Stimulated activated CD4-positive, alpha-beta T cell treated with anti-CD3 and anti-CD28 coated beads, Interleukin-15, amount 100 ng/mL, for 48 hours (primary cell): ENCODE measurements at places on chromosomes 16 and 17.

GRCh38 chr16:87415441-87415840, 23.3 kb downstream of the MAP1LC3B start:
- no peak for DNase-seq

DNA sequence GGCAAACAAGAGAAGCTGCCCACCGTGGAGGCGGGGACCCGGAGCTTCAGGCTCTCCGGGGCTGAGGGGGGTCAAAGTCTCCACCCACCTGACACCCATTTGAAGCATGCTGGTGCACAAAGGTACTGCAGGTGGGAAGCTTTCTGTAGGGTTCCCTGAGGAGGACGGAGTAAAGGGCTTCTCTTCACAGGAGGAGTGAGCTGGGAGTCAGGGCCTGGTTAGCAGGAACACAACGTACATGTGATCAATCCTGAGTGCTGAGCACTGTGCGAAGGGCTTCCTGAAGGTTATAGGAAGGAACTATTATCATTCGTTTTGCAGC, 252.9 kb upstream of the RPL38 start:
- DNase-seq = no peak

DNA sequence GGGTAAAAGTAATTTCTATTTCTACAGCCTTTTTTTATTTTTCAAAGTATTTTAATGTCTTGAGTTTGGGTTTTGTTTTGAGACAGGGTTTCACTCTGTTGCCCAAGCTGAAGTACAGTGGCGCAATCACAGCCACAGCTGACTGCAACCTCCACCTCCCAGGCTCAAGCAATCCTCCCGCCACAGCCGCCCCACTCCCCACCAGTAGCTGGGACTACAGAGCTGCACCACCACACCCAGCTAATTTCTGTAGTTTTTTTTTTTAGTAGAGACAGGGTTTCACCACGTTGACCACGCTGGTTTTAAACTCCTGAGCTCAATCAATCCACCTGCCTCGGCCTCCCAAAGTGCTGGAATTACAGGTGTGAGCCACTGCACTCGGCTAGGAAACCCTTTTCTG, 44.0 kb downstream of the TUBD1 start:
- no peak for DNase-seq

DNA sequence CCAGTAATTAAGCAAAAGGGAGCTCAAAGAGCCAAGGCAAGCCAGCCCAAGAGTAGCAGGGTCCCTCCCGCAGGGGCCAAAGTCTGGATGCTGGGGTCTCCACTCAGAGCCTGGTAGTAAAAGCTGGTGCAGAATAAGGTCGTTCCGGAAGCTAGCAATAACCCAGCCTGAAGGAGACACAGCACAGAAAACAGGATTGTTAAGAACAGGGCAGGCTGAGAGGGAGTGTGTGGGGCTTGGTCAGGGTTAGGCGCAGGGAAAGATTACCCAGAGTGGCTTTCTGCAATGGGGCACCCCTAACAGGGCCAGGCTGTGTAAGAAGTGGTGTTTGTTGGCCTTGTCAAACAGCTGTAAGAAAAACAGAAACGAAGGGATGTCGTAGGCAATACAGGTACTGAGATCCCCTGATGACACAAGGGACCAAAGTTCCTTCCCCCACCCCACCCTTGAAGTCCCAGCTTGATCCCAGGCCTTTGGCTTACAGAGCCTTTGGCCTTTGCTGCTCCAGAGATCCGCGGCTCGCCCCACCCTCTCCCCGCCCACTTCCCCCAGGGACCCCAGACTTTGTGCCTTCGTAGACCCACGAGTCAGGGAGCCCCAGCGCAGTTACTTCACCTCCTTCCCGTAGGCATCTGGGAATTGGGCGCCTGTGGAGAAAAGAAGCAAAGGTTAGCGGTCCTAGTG, 712 bp downstream of the TMEM256 start:
- DNase-seq = no peak

- DNase-seq = no peak
These were observed 165.1 kb downstream of the PPM1E start for GRCh38 chr17:58920773-58921172.

- DNase-seq = no peak
These were observed 24.1 kb downstream of the SEC14L5 start for GRCh38 chr16:4982056-4982867.

DNA sequence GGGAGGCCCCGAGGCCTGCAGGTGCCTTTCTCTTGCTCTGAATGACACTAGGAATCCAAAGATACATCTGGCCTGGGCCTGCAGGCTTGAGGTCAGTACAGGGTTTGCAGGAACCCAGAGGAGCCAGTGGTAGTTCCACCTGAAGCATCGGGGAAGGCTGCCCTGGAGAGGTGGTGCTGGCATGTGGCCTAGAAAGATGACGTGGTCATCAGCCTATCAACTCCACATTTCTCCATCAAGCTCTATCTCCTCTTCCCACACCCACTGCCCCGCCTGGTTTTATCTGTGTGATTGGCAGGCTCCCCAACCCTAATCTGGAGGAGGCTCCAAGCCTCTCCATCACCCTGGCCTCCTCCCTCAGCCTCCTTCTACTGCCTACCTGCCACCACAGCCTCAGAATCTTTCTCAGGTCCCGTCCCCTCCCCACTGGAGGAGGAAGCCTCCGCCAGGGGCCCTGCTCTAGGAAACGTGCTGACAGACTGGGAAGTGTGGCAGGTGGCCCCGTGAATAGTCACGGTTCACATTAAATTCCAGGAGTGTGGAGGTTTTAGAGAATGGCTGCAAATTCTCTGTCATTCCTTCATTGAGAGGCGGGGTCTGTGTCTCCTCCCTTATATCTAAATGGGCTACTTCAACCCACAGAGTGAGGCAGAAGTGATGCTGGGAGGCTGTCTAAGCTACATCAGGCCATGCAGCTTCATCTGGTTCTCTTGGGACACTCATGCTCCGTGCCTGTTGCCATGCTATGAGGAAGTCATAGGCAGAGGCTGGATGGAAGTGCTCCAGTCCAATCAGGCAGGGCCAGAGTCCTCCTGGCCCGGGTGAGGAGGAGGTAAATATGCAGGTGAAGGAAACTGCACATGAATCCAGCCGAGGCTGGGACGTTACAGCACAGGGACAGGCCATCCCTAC, 11.4 kb upstream of the MAP2K3 start:
- no peak for DNase-seq

- no peak for DNase-seq
These were observed 1014.7 kb upstream of the RBFOX1 start for GRCh38 chr16:6317934-6318333.
